Putamen (tissue), 1 donor: ENCODE measurements at places on chromosomes 1 and 21.

DNA sequence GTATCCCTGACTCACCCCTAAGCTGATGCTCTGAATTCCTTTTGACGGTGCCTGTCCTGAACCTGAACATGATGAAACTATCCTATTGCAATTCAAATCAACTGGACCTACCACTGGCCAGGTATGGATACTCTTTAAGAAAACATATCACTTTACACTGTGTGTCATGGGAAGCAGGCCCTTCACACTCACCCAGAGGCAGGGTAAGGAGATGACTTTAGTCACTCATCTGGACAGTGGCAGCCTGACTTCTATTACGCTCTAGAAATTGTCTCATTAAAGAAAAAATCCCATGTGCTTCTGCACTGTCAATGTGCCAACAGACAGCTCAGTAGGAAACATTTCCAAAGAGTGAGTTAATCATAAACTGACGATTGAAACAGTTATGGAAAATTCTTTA, 94.3 kb downstream of the VAV3 start:
- no peak for DNase-seq

DNA sequence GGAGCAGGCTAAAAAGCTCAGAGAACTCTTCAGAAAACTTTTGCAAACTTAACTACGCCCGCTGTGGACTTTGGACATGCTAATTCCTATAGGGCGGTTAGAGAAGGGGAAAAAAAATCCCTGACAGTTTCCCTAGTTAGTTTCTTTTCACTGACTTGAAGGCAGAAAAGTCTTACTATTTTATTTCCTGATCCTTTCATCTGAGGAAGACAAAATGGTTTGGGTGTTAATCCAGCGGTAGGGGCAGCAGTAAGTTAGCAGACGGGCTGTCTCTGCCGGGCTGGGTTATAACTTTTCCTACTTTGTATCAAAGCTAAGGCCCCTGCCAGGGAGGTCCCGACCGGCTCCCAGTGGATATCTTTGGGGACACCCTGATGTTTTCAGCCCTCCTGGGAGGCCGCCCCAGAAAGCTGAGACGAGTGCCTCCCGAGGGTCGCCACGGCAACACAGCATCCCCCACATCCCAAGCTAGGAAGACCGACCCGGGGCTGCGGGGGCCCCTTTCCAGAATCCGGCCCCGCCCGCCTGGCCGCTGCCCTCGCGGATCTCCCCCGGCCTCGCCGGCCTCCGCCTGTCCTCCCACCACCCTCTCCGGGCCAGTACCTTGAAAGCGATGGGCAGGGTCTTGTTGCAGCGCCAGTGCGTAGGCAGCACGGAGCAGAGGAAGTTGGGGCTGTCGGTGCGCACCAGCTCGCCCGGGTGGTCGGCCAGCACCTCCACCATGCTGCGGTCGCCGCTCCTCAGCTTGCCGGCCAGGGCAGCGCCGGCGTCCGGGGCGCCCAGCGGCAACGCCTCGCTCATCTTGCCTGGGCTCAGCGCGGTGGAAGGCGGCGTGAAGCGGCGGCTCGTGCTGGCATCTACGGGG, 162.6 kb downstream of the RUNX1 start:
- no peak for DNase-seq

DNA sequence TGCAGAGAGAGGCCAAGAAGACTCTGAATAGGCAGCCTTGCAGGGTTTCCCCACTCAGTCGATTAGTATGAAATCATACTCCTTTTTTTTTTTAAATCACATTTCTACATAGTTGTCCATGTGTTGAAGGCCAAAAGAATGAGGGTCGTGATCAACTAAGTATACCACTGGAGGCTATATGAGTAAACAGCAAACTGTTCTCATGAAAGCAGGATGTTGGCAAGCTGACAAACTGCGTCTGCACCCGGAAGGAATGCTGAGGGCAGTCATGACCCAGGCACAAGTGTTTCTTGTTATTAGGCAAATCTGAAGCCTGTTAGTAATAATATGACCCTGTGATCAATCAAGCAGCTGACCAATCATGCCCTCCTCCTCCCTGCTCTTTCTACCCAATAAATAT, 213.2 kb downstream of the USH2A start:
- no peak for DNase-seq

- DNase-seq, result no peak
These were observed 123.7 kb upstream of the ATP1B1 start for GRCh38 chr1:168982778-168983177.
